ENCODE measurements at places on chromosomes 2 and 18.
A peak's percentile ranks its signal among the peaks of the same experiment; 100 is the strongest.

DNA sequence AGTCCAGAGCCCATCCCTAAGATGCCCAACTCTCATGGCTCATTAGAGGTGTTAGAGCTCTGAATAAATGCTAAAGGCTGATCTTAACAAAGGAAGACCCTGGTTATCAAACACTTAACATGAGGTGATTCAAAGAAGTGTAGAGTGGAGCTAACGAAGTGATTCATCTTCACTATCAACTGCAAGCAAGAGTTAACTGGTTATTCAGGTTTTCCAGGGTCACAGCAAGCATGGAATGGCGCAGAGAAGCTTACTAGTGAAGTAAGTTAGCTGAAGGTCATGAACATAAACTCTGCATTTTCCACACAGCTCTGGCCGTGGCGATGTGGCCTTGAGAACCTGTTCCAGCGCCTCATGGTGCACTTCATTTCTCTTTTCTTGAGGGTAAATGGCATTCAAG lies 17.0 kb downstream of the RND3 start:
- no peak for DNase-seq

DNA sequence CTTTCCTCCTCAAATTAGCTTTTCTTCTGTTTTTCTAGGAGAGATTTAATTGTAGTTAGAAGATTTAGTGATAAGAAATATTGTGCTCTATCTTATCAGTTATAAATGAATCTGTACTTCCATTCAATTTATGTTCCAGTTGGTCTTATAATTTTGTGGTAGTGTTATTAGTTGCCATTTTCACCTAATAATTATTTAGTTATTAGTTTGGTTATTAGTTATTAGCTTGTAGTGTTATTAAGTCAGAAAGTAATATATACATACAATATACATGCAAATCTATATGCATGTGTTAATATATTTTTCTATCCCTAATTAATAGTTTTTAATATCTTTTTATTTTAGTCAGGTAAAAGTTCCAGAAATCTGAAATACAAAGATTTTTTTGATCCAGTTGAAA lies 3.2 kb downstream of the MPHOSPH10 start:
- DNase-seq = no peak

DNA sequence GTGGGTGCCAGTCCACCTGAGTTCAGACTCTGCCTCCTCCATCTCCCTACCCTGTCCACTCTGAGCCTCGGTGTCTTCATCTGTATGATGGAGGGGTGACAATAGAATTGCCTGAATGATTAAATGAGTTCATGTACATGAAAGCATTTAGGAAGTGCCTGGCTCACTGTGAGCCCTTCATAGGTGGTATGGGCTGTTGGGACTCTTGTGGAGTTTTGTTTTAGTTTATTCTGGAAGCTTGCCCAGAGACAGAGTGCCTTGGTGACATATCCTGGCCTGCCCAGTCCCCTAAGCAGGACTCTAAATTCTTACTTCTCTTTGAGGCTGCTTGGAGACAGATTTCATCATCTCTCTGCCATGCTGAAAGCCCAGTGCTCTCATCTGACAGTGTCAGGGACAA lies 24.5 kb upstream of the GIGYF2 start:
- DNase-seq = peak; percentile 50

DNA sequence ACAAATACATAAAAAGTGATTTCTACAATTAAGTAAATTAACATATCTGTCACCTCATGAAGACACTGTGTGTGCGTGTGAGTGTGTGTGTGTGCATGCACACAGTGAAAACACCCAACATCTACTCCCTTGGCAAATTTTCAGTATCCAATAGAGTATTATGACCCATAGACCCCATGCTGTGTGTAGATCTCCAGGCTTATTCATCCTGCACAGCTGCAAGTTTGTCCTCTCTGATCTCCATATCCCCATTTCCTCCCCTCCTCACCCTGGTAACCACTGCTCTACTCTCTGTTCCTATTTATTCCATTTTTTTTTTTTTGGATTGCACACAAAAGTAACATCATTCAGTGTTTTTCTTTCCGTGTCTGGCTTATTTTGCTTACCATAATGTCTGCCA lies 391.0 kb downstream of the SOX11 start:
- DNase-seq = no peak

GRCh38 chr18:13496691-13497281 lies 229.6 kb downstream of the FAM210A start:
- DNase-seq = no peak

DNA sequence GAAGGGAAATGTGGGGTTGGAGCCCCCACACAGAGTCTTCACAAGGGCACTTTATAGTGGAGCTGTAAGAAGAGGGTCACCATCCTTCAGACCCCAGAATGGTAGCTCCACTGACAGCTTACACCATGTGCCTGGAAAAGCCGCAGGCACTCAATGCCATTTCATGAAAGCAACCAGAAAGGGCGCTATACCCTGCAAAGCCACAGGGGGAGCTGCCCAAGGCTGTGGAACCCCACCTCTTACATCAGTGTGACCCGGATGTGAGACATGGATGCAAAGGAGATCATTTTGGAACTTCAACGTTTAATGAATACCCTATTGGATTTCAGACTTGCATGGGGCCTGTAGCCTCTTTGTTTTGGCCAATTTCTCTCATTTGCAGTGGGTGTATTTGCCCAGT lies 694.7 kb downstream of the CBLN2 start:
- no peak for DNase-seq

DNA sequence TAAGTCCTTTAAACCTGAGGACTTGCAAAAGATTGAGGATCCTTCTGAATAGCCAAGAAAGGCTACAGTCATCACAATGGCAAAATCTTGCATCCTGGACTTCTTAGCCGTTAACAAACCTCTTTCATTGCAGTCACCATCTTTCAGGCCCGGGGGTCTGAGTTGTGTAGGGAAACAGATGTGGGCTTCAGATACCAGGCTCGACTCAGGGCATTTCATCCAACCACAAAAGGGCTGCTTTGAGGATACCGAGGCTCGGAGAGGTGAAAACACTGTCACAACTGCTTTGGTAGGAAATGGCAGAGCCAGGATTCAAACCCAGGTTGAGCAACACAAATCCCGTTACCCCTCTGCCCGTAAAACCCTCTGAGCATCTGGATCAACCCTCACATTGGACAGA lies 147.4 kb downstream of the TFCP2L1 start:
- no peak for DNase-seq

DNA sequence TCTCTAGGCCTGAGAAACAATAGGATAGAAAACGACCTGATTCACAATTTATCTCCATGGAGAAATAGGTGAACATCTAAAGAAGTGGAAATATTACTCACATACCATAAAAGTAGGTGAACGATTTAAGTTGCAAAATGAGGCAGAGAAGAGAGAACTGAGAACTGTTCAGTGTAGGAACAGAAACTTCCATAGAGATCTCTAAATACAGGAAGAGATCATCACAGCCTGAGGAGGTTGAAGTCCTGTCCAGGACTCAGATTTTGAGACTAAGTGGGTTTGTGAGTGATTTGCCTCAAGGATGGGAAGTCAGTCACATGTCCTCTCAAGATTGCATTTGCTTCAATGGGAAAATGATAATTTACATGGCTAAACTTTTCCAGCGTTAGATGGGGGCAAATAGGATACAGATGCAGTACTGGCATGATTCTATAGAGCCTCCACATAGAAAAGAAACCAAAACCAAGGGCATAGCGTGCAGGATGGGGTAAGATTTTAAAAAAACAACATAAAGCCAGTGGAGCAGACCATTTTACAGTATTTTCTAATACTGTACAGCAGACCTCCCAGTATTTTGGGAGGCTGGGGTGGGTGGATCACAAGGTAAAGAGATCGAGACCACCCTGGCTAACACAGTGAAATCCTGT lies 68.8 kb downstream of the MEP1B start:
- no peak for DNase-seq

DNA sequence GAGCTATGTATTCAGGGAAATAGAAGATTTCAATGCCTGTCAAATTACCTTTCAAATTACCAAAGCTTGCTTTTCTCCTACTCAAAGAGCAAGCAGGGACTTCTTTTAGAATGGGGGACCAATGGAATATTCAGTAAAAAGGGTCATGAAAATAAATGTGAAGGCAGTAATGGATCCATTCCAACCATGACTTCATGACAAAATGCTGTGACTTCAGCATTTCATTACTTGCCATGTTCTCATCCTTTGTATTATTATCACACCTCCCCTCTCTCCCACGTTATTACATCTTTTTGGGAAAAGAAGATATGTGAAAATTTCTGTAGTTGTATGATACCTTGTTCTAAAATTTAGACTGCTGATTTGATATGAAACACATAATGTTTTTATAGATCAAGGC lies 864.0 kb upstream of the FSHR start:
- DNase-seq = no peak

DNA sequence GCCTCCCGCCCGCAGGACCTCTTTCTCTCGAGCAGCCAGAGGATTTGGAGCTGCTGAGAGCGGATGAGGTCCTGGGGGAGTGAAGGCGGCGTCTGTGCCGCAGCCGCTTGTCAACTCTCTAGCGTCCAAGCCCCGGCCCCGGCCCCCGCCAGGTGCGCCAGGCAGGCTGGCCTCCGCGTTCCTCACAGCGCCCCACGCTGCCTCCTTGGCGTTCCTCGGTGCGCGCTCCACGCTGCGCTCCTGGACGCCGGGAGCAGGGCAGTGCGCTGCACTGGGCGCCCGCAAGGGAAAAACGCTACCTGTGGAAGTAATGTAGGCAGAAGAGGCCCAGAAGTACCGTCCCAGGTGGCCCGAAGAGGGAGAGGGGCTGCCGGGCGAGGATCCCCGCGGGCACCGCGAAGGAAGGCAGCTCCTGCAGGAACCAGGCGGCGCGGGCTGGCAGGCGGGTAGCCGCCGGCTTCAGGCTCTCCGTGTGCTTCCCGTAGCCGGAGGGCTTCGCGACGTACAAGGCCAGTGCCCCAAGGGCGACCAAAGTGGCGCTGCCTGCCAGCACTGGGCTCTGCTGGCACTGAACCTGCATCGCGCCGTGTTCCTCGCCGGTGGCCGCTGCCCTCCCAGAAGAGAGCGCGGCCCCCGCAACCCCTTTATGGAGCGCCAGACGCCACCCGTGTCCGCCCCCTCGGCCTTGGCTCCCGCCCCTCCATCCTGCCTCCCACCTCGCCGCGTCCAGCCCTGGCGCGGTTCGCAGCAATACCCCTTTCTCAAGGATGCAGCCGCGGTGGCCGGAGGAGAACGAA lies at the start of gene SRD5A2:
Gene SRD5A2 (minus strand): TSS at position 618 of the 797 bp plus-strand sequence. CDS start 38 bp downstream, at position 580.
- no peak for DNase-seq

- no peak for DNase-seq
These were observed 312.7 kb upstream of the CWC22 start for GRCh38 chr2:180319586-180320405.

GRCh38 chr2:158391876-158392275 lies 64.7 kb downstream of the CCDC148 start:
- no peak for DNase-seq

GRCh38 chr2:9951272-9951521 lies 296 bp upstream of the GRHL1 start:
- DNase-seq = no peak

DNA sequence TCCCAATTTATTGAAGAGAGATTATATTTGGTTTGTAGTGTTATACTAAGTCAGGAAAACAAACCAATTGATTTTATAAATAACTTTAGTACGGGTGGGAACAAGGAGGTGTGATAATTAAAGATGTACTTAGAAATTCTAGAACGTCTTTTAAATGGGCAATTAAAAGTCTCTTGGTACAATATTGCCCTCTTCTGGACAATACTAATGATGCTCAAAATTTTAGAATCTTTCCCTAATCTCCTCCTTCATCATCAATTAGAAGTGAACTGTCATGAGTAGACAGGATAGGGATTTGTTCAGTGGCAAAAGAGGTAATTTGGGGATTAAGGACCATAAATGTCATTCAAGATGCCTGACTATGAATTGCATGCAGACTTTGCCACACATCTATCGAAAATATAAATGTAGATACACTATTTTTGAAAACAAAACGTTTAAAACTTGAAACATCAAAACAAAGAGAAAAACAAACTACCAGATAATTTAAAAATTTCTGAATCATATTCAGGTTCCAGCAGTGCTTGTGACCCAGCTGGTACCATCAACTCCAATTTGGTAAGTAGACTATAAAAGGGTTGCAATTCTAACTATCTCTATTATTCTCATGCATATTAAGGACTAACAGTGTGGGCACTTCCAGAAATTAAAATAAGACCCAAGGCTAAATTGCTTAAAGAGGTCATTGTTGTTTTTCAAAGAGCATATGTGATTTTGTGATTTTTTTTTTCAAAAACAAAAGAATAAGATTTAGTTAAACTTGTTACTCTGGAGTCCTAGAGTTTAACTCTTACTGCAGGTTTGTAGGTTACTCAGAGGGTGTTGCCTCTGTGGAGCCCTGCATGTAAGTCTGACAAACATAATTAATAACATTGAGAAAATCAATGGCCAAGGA lies 123.5 kb downstream of the LAMA3 start:
- DNase-seq = peak; percentile 39

DNA sequence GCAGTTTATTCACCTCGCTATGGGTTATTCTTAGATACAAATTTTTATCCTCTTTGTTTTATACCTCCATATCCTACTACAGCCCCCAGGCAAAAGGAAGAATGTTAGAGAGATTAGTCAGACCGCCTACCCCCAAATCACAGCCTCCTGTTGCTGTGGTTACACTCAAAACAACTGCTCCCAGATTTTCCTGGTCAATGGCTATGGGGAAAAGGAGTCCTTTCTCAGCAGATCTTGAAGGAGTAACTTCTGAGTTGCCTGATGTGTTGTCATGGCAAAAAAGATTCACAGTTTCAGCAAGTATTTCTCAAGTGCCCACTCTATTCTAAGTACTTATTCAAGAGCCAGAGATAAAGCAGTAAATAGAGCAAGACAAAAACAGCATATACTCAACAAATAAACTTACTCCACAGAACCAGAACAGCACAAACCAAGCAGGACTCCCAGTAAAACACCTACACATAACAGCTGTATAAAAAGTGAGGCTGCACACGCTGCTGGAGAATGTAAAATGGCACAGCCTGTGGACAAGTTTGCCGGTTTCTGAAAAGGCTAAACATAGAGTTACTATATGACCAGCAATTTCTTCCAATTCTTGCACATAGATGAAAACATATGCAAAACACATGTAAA lies 104.8 kb downstream of the NOL10 start:
- DNase-seq = peak; percentile 61

GRCh38 chr2:144548532-144549191 lies 28.7 kb upstream of the ZEB2 start:
- no peak for DNase-seq

- DNase-seq = no peak
These were observed 125.6 kb upstream of the CDC42EP3 start for GRCh38 chr2:37797081-37797480.

DNA sequence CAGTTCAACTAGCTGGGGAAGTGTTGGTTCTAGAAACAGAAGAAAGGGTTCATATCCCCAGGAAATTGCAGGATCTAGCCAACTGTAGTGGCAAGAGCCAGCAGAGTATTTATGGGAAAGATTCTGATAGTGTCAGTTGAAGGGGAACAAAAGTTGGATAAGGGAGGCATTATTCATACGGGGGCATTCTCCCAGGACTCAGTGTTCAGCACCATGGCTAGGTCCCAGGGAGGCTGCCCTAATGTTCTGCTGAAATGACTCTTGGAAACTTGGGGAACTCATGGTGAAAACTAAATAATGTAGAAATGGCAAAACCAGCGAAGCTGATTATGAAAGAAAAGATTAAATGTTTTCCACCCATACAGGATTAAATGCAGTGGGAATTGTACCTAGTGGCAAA lies 543.7 kb downstream of the TRIB2 start:
- peak; percentile 11 for DNase-seq
